IMR-90 (cell line): ENCODE measurements at places on chromosomes 6 and 20. TPM values are rescaled to one million over a fixed set of nuclear protein-coding genes. Genes with fewer than 3 reads are reported as not detected.
A peak's percentile ranks its signal among the peaks of the same experiment; 100 is the strongest.

Gene AGER
- total RNA-seq: 0.18 and 0.28 TPM in 2 replicates

DNA sequence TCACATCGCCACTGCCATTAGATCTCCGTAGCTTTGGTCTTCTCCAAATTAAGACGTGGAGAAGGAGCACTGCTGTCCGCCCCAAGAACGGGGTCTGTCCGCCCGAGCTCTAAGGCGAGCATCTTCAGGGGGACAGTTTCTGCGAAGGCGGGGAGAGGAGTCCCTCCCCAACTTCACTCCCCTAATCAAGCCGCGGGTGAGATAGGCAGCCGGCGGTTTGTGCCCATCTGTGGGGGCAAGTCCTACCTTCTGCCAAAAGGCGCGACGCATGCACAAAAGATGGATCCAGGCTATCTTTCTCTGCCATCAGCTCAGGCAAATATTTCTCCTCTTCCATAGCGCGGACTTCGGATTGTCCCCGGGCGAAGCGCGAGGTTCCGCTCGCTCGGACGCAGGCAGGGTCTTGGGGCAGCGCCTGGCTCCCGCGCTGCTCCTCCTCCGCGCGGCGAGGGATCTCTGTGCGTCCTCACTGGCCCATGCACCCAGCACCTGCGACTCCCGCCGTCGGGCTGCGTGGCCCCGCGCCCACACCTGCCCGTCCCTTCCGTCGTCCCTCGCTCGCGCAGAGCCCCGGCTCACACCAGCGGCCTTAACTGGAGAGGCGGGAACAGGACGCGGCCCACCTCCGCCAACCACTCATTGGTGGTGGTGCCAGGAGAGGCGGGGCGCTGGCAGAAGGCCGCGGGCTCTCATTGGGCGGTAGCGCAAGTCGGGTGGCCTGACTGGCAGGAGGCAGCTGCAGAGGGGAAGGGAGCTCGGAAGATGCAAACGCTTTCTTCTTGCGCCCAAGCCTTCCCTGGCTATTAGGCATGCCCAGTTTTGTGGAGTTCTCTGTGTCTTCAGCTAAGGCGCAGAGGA, at the start of gene KHDRBS2:
TSS of gene KHDRBS2 (minus strand) at position 614 of the 858 bp plus-strand sequence.
- H3K36me3 ChIP-seq: no peaks in the 10 kb centered on the region
- H3K27me3 ChIP-seq: no peaks in the 10 kb centered on the region
- H3K4me3 ChIP-seq: no peak within 1 kb of the TSS
- H3K4me1 ChIP-seq: no peaks in the 10 kb centered on the region
- DNase-seq: no peak

DNA sequence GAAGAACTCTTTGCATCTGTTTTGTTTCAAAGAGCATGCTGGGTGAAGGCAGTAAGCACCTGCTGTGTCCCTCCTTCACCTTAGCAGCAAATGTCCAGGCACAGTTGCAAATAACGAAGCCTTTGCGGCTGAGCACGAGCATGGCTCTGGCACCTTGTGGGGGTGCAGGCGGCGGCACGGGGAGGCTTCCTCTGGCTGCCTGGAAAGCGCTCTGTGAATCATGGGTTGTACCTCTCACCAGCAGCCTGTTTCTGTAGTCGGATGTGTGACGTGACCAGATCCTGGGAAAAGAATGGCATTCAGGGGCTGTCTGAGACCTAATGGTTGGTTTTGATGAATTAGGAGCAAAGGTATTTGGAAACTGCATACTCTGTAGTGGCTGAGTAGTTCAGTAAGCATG, 144.8 kb downstream of the DTNBP1 start:
- DNase-seq: peak; percentile 21
- H3K27ac ChIP-seq: no peak overlapping the region
- H3K27me3 ChIP-seq: no peaks in the 10 kb centered on the region
- H3K4me3 ChIP-seq: no peak overlapping the region
- peaks cover 73% of the 10 kb centered on the region for H3K36me3 ChIP-seq

Gene WFDC13
- total RNA-seq: not detected in 2 replicates

Gene ZNF334
- total RNA-seq: 1.1 and 1.4 TPM in 2 replicates

Gene RNF144B
- 2.7 and 2.8 TPM in 2 replicates for total RNA-seq

DNA sequence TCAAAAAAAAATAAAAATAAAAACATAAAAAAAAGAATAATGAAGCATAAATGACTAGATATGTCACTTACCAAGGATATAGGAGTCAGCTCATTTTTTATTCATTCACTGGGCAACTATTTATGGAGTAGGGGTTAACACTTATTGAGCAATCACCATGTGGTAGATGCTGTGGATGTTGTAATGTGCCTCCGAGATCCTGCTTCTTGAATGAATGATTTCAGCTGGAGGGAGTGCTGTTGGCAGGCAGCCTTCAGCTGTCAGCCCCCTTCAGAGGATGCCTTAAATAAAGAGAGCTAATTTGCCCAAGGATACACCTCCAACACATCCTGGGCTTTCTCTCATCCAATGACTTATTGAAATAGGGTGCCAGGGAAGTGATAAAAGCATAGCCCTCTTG, 229.5 kb upstream of the DTNBP1 start:
- no peaks in the 10 kb centered on the region; the same call in none of the 2 replicates for H3K27me3 ChIP-seq
- DNase-seq: no peak
- H3K4me1 ChIP-seq: no peaks in the 10 kb centered on the region
- H3K36me3 ChIP-seq: no peaks in the 10 kb centered on the region
- no peak overlapping the region for H3K4me3 ChIP-seq

Gene LRRC1
- total RNA-seq: 6.1 and 6.7 TPM in 2 replicates

DNA sequence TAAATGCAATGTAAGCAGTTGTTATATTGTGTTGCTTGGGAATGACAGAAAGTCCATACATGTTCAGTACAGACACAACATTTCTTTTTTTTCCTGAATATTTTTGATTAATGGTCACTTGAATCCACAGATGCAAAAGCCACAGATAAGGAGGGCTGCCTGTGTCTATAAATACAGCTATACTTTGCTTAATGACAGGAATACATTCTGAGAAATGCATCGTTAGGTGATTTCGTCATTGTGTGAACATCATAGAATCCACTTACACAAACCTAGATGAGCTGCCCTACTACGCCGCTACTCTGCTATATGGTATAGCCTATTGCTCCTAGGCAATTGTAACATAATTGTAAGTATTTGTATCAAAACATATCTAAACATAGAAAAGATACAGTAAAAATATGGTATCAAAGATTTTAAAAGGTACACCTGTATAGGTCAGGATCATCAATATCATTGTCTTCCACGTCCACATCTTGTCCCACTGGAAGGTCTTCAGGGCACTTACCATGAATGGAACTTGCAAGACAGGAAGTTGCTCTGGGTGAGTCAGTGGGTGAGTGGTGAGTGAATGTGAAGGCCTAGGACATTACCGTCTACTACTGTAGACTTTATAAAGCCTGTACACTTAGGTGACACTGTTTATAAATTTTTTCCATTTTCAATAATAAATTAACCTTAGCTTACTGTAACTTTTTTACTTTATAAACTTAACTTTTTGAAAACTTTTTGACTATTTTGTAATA, 27.9 kb upstream of the POPDC3 start:
- H3K4me1 ChIP-seq: peaks cover 12% of the 10 kb centered on the region
- H3K27me3 ChIP-seq: no peaks in the 10 kb centered on the region
- peak; percentile 73 for DNase-seq
- H3K4me3 ChIP-seq: no peak overlapping the region
- no peak overlapping the region for H3K27ac ChIP-seq

- no peak overlapping the region for H3K27ac ChIP-seq
- H3K4me3 ChIP-seq: no peak overlapping the region
- H3K36me3 ChIP-seq: no peaks in the 10 kb centered on the region
- peaks cover 5% of the 10 kb centered on the region; the same call in 1 of the 2 replicates for H3K27me3 ChIP-seq
- no peaks in the 10 kb centered on the region for H3K4me1 ChIP-seq
Observed at GRCh38 chr6:741410-742339, 48.7 kb upstream of the EXOC2 start.

Gene RARS2
- 33.0 and 56.9 TPM in 2 replicates for total RNA-seq

- H3K36me3 ChIP-seq: no peaks in the 10 kb centered on the region
- H3K4me1 ChIP-seq: peaks cover 8% of the 10 kb centered on the region
- no peak overlapping the region for H3K4me3 ChIP-seq
Observed at GRCh38 chr6:149467265-149467664, 17.5 kb downstream of the ZC3H12D start.
